ENCODE measurements at places on chromosomes 5 and 9. TPM values are rescaled to one million over a fixed set of nuclear protein-coding genes. Genes with fewer than 3 reads are reported as not detected.
A peak's percentile ranks its signal among the peaks of the same experiment; 100 is the strongest.

- no peak for DNase-seq
Observed at GRCh38 chr9:133932633-133933032, 59.5 kb downstream of the VAV2 start.

The ORM2 gene
- polyA plus RNA-seq: 0.37 TPM

DNA sequence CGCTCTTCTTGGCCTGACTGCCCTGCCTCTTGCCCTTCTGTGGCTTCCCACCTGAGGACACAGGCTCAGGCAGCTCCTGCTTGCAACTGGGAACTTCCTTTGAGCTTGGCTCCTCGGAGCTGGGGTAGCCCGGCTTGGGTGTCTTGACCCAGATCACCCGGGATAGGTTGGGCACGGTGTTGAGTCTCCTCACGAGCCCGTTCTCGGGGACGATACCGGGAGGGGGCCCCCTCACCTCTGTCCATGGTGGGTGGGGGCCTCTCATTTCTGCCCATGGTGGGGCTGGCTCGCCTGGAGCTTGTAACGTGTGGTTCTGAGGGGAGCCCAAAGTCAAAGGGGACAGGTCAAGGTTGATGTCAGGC, 7.8 kb upstream of the DDX41 start:
- DNase-seq: no peak

DNA sequence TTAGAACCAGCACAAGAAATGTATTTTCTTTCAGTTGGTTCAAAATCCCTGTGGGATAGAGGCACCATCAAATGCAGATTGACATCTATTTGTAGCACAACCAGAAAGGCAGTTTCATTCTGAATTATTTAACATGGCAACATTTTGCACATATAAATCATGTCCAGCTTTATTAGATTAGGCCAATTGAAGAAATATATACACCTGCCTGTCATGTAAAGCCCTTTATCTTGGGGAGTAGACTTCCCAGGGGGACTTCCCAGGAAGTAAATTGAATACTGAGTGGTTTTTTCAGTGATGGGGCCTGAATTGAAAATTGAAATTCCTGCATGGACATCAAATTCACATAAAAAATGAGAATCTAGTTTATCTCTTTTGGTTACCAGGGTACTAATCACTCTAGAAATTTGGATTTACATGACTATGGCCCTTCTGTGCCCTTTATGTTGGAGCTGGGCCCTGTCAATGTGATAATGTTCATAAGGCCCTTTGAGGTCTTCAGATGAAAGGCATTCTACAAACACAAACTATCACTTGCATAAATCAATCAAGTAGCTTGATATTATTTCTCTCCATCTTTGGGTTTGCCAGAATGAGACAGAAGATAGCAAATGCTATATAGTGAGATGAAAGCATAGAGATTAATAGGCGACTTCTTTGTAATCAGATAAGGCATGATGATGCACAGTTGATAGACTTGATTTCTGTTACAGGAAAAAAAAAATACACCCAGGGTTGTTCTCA, 26.2 kb upstream of the ZNF608 start:
- no peak for DNase-seq

The SOHLH1 gene
- 0.13 TPM for polyA plus RNA-seq

- no peak for DNase-seq
Observed at GRCh38 chr9:70147196-70147595, 103.5 kb downstream of the MAMDC2 start.

DNA sequence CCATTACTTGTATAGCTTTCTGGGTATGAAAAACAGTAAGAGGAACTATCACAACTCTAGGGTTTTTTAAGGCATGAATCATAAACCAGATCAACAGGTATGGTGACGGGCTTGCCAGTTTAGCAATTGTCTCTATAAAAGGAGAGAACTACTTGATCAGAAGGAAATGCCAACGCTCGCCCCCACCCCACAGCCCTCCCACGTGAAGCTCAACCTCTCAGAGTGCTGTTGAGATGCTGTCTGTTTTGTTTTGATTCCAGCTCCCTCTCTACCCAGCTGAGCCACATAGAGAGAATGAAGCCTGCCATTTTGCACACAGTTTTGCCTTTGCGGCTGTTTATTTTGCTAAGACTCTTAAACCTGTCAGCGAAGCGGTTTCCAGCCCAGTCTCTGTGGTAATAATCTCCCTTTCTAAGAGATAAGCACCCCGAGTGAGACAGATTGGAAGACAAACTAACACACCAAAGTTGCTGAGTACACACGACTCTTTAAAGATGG, 257.9 kb upstream of the ANKRD55 start:
- DNase-seq: no peak

The TMEM171 gene
- 0.88 TPM for polyA plus RNA-seq

DNA sequence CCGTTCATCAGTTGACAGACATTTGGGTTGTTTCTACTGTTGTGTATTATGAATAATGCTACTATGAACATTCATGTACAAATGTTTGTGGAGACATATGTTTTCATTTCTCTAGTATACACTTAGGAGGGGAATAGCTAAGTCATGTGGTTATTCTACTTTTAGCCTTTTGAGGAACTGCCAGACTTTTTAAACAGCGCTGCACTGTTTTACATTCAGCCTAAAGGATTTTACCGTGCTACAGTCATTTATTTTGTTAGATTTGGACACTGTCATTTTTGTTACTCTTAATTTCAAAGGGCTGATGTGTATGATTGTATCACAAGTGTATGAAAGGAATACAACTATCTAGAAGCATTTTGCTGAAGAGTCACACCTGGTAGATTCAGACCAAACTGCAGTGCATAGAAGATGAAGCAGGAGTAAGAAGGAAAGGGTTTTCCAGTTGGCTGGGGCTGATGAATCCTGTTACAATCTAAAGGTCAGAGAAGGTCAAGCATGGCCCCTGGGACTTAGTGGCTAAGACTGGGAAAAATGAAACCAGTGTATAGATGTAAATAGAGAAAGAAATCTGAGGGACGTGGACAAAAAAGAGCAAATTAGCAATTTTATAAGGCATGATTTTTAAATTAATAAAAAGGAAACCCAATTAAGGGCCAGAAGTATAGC, 509.7 kb downstream of the PSAT1 start:
- peak; percentile 13 for DNase-seq

GRCh38 chr5:120314191-120314590, 149.9 kb upstream of the PRR16 start:
- no peak for DNase-seq

GRCh38 chr5:1352231-1353219, 7.6 kb upstream of the CLPTM1L start:
- no peak for DNase-seq

DNA sequence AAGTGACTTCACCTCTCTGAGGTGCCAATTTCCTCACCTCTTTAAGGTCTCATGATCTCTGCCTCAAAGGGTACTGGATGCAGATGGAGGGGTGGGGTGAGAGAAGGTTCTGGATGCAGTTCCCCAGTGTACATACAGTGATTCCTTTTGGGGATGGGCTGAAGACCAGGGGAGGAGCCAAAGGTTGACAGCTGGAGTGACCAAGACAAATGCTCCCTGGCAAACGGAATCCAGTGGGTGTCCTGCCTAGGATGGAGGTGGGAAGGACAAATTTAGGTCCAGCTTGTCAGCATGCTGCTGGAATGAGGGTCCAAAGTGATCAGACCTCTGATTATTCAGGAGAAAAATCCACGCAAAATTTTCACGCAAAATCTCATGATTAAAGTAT, 7.3 kb upstream of the LMX1B start:
- DNase-seq: no peak

DNA sequence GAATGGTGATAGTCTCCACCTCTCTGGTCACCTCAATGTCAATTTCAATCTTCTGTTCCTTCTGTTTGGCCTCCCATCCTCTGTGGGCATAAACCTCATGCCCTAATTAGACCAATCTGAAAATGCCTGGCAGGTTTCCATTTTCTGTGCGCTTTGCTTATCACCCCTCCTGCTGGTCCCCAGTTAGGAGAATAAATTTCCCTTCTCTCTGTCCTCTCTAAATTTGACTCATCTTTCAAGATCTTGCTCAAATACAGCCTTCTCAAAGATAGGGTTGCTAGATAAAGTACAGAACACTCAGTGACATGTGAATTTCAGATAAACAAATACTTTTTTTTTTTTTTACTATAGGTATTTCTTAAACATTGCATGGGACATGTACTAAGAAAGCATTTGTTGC, 69.4 kb upstream of the CD180 start:
- no peak for DNase-seq

The ROR2 gene
- polyA plus RNA-seq: 3.1 TPM

DNA sequence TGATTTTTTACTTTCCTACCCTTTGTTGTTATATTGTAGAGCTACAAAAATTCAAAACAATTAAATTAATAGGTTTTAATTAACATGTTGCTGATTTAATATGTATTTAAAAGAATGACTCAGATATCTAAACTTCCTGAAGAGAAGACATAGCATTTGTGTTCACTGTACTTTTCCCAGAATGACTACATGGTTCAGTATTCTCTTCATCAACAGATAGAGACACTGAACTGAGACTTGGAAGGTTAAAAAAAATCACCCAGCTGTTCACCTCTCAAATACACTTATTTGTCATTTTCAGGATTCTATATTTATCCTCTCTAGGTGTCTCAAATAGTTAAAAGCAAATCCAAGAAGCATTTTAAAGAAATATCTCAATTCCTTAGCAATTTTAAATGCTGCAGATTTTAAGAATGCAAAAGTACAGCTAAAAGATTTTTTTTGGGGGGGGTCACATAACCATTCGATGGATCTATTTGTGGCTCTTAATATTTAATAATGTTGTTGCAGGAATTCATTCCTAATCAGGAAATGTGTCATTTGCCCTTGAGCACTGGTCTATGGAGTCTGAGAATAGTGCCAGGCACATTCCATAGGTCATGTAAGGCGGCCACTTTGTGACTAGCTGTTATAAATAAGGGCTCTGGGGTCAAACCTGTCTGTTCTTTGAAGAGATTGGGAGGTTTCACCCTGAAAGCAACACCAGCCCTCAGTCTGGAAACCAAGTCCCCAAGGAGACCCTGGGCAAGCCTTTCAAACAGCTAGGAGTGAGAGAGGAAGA, 463.1 kb downstream of the NR2F1-AS1 start:
- DNase-seq: no peak

DNA sequence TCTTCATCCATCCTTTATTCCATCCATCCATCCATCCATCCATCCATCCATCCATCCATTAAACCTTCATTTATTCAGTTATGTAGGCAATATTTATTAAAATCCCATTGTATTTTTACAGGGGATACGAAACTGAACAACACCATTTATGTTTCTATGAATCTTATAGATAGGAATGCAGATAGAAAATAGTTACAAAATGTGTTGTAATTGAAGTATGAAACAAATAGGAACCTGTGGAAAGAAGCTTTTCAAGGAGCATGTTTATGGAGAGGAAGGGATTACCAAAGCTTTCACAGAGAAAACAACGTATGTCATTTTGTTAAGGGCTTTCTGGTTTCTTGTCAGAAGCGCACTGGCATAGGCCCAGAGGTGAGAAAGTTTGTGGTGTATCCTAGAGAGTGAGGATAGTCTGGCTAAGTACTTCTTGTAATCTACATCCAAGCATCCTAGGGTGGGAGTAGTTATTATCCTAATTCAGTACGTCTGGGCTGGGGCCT, 184.0 kb downstream of the CNTLN start:
- DNase-seq: no peak

DNA sequence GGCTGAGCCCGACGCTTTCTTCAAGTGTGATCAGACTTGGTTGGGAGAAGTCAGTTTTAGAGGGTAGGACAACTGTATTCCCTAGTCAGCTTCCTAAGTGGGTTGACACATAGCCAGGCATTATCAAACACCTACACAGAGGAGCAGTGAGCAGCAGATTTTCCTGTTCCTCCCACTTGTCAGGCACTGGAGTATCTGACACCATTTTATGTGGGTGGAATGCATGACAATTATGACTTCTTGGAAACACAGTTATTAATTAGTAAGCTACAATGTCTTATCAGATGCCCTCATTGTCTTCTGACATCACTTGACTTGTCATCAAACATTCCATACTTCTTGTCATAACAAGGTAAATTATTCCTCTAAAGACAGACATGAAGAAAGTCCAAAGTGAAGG, 124.9 kb downstream of the IRX2 start:
- DNase-seq: no peak

DNA sequence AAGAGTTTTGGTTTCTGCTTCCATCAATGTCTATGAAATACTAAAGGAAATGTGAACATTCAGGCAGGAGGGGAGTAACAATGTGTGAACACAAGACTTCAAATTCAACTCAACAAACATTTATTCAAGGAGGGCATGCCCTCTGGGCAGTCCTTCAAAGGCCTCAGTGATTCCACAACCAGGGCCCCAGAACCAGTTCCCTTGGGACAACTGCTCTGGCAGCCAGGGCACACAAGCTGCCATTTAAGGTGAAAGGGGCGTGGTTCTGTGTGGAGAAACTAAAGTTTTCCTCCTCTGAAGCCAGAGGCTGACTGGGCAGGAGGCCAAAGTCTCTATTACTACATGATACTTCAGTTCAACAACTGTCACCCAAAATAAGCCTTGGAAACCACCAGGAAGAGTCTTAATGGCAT, 3.2 kb downstream of the RBM18 start:
- DNase-seq: peak; percentile 23

The AFF4 gene
- 44.0 TPM for polyA plus RNA-seq

DNA sequence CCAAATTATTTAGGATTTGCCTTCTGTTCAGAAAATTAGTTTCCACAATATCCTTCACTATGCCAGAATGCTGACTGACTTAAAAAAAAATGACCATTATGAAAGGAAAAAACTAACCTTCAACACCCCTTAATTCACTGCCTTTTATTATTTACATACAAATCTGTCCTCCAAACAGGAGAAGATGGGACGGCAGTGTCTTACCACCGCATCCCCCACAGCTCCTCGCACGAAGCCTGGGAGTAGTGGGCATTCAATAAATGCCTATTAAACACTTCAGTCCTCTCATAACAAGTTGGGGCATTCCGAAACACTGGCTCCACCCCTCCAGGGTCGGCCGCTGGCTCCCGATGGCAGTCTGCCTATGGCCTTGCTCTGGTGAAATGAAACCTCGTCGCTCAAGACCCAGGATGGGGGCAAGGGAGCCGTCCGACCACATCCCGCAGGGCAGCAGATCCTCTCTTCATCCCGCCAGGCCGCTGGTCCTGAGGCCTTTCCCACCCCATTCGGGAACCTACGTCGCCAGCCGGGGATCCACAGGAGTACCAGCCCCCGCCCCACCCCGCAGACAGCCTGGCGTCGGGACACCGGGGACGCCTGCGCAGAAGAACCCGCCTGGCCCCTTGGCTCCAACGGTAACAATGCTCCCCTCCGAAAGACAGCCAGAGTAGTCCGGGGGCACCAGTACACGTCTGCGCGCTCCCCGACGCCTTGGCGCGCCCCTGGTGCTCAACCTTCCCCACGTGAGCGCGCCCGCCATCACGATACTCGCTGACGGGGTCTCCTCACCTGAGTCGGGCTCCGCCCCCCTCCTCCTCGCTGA, 613 bp downstream of the ZBTB5 start:
- peak; percentile 82 for DNase-seq

The TMEM232 gene
- 1.0 TPM for polyA plus RNA-seq

GRCh38 chr5:89071101-89071940, 188.3 kb upstream of the MEF2C start:
- no peak for DNase-seq

The CYSRT1 gene
- polyA plus RNA-seq: 2.5 TPM

The POLR3G gene
- polyA plus RNA-seq: 2.4 TPM

The LHX3 gene
- not detected for polyA plus RNA-seq

DNA sequence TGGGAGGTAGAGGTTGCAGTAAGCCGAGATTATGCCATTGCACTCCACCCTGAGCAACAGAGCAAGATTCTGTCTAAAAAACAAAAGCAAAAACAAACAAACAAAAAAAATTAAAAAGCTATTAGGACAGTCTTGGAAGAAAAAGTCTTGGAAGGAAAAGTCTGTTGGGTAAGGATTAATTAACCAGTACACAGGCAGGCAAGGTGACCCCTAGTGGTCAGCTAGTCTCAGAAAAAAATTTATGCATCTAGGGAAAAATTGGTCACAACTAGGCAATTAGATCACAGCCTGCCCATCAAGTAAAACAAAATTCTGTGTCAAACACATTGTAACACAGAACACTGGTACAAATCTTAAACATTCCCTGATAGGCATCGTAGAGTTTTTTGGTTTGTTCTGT, 6.7 kb upstream of the ANKRD18B start:
- no peak for DNase-seq
